ENCODE measurements at places on chromosomes 5 and 9.

- DNase-seq: no peak
Observed at GRCh38 chr5:18900644-18901043, 1087.4 kb downstream of the CDH18 start.

DNA sequence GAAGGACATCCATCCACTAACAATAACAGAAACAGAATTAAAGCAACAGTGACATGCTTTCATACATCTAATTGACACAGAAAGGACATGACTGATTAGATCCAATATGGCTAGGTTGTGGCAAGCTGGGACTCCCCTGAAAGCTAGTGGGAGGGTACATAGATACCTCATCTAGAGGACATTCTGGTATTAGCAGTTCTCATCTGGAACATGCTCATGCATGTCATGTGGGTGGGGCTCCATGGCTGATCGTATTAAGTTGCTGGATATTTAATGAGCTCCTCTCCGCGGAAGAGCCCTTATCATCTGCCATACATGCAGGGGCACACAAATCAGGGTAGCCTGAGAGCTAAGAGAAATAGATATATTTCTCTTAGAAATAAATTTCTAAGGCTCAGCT lies 358.9 kb downstream of the ICE1 start:
- DNase-seq: no peak

DNA sequence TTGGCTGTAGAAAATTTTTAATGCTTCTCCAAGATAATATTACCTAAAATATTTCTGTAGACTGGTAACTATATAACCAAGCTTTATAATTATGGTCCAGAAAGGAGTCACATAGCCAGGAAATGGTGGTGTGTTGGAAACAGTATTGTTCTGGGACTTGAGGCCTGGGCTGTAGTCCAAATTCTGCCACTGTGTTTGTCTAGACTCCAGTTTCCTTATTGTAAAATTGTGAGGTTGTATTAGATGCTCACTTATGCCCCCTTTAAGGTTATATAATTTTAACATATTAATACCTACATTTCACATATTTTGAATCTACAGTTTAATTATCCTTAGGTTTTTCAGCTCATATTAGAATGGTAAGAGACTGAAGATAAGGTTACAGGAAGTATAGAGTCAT lies 42.4 kb downstream of the STX17 start:
- DNase-seq: no peak

DNA sequence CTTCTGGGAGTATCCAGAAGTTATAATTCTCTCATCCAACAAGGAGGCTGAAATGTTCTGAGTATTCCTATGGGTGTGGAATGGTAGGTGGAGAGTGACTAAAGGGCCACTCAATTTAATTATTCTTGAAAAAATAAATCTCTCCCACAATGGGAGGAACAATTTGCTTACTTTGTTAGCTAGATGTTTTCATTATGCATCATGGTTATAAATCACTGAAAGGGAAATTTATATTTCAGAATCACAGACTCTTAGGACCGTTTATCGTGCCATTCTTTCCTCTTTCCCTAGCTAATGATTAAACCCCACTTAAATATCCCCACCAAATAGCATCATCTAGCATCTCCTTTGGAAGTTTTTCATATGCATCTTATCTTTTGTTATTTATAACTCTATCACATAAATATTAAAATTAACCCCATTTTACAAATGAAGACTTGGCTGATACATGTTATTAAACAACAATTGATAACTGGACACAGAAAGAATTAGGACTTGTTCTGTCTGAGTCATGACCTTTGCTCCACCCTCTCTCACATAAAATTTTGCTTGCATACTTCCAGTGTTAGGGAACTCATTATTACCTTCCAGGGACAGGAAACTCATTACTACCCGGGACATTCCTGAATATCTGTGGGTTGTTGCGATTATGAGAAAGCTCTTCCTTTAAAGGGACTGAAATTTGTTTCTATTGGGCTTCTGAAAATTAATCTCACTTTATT lies 94.9 kb upstream of the NMUR2 start:
- DNase-seq: no peak

DNA sequence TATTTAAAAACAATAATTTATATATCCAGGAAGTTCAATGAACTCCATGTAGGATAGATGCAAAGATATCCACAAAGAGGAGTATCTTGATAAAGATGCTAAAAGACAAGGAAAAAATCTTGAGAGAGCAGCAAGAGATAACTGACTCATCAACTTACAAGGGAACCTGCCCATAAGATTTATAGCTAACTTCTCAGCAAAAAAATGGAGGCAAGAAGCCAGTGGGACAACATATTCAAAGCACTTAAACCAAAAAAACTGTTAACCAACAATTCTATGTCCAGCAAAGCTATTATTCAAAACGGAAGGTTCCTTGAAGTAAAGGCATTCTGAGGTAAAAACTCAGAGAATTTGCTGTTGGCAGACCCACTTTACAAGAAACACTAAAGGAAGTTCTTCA lies 20.3 kb downstream of the RABGAP1 start:
- no peak for DNase-seq

- no peak for DNase-seq
Observed at GRCh38 chr5:76607353-76607871, 15.8 kb downstream of the F2RL2 start.

DNA sequence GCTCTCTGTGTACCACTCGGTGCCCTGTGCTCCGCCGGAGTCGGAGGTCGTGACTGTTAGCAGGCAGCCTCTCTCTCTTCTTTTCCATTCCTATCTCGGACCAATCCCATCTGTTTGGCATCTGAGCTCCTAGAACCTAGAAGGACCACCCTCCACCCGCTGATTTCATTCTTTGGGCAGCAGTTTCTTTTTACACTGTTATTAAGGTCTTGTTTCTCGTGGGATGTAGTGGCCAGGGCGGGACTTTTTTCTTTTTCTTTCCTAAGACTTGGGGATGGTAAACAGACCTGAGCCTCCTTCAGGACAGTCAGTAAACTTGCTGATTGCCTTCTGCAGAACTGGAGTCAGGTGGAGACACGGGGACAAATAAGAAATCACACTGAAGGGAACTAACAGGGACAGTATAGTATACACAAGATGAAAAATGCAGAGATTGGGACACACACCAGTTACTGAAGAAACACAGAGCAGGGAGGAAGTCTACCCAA lies 500 bp downstream of the URM1 start:
- DNase-seq: no peak

- no peak for DNase-seq
Observed at GRCh38 chr5:142826093-142826492, 55.9 kb downstream of the ARHGAP26 start.

DNA sequence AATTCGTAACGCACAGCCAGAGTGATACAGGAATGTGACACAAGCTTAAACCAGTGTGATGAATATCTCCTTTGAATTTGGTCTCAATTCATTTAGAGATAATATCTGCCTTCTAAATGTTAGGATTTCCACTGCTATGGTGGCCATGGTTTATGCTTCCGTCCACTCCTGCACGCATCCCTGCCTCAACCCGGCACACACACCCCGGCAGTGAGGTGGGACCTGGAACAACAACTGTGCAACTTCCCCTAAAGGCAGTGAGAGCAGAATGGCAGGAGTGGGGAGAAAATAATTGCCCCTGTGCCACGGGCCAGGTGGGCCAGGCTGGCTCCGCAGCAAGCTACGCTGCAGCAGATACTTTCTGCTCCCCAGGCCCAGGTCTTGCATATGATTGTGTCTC lies 72.6 kb upstream of the CPEB4 start:
- no peak for DNase-seq
